ENCODE measurements at places on chromosomes 12 and 14. TPM values are rescaled to one million over a fixed set of nuclear protein-coding genes. Genes with fewer than 3 reads are reported as not detected.

- DNase-seq = no peak
Observed at GRCh38 chr12:120588948-120589930, 8.0 kb upstream of the POP5 start.

GRCh38 chr14:103160321-103161053 is 37.2 kb downstream of the TNFAIP2 start:
- no peak for DNase-seq

DNA sequence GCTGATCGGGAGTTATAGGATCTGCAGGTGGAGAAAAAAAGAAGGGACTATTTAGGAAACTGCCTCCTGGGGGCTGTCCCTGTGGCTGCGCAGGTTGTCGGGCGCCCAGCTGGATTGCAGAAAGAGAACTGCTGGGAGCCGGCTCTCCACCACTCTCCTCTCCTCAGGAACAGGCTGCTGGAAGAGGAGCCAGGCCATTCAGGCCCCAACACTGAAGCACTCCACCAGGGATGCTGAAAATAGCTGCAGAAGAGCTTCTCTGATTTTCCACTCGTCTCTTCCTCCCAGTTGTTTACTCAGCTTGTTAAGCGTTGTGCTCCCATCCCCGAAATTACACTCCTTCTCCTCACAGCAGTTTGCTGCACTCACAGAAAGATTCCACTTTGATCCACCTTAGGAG is 347.3 kb downstream of the GLT1D1 start:
- DNase-seq = no peak

DNA sequence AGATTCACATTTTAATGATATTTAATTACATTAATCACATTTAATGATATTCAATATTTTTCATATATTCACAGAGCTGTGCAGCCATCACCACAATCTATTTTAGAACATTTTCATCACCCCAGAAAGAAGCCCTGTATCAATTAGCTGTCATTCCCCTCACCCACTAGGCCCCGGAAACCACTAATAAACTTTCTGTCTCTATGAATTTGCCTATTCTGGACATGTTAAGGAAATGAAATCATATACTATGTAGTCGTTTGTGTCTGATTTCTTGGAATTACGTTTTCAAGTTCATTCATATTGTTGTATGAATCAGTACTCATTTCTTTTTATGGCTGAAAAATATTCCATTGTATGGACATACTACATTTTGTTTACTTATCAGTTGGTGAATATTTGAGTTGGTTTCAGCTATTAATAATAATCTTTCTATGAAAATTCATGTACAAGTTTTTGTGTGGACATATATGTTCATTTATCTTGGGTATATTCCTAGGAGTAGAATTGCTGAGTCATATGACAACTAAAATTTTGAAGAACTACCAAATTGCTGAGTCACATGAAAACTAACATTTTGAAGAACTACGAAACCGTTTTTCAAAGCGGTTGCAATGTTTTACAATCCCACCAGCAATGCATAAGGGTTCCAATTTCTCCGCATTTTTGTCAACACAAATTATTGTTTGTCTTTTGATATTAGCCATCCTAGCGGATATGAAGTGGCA is 11.7 kb upstream of the OTOGL start:
- DNase-seq = no peak

DNA sequence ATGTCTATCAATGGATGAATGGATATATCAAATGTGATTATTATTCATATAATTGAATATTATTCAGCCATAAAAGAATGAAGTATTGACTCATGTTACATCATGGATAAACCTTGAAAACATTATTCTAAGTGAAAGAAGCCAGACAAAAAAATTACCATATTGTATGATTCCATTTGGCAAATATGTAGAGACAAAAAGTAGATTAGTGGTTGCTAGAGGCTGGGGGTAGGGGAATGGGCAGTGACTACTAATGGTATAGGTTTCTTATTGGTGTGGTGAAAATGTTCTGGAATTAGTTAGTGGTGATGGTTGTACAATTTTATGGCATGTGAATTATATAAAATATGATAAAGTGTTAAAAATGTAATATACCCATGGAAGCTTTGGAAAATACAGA is 31.8 kb upstream of the GNS start:
- no peak for DNase-seq

DNA sequence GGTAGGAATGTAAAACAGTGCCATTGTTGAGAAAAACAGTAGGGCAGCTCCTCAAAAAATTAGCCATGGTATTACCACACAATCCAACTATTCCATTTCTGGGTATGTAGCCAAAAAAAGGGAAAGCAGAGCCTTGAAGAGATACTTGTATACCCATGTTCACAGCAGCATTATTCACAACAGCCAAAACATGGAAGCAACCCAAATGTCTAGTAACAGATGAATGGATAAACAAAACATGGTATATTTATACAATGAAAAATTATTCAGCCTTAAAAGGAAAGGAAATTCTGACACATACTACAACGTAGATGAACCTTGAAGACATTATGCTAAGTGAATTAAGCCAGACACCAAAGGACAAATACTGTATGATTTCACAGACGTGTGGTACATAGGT is 67.6 kb upstream of the GNG2 start:
- no peak for DNase-seq

DNA sequence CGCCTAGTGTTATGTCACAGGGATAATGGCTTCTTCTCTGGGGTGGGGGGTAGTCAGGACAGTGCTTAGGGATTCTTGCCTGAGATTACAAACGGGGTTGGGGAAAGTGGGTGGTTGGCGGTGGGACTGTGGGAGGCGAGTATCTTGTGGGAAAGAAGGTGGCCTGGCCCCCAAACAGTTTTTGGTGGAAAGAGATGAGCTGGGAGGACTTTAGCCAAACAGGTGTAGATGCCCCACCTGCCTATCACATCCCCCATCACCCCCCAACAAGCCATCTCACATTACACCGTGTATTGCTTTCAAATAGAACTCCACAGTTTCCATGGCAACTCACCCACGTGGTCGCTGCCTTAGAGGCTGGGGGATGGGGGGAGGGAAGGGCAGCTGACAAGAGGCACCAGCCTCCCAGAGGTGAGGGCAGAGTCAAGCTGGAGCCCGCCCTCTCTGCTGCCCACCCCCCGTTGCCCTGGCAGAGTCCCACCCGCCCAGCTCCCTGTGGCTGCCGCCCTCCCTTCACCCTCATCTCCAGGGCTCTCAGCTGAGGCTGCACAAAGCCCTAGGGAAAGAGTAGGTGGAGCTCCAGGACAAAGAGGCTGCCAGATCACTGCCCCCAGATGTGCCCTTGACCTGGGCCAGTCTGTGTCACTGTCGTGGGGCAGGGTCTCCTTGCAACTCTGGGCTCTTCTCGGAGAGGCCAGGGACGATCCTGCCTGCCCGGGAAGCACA is 98.3 kb downstream of the LRRC74A start:
- DNase-seq = no peak

- no peak for DNase-seq
Observed at GRCh38 chr12:27095346-27095745, 13.0 kb upstream of the C12orf71 start.

DNA sequence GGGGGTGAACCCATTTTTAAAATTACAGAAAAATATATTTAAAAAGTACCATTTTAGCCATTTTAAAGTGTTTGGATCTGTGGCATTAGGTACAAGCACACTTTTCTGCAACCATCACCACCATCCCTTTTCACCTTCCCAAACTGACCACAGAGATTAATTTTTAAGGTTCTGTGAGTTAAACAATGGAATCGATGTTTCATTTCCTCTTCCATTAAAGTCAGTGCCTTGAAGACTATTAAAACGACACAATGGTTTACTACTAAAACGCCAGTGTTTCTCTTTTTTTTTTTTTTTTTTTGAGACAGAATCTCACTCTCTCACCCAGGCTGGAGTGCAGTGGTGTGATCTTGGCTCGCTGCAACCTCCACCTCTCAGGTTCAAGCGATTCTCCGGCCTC is 78.1 kb upstream of the GPR68 start:
- no peak for DNase-seq

GRCh38 chr14:100994082-100994481 is 90.6 kb upstream of the RTL1 start:
- no peak for DNase-seq

DNA sequence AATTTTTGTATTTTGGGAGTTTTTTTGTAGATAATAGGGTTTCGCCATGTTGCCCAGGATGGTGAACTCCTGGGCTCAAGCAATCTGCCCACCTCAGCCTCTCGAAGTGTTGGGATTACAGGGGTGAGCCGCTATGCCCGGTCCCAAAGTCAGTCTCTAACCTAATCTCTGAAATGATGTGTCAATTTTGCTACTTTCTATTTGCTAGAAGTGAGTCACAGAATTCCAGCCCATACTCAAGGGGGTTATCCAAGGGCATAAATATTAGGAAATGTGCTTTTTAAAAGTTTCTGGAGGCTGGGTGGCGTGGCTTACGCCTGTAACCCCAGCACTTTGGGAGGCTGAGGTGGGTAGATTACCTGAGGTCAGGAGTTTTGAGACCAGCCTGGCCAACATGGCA is 40.5 kb downstream of the RESF1 start:
- DNase-seq = no peak

DNA sequence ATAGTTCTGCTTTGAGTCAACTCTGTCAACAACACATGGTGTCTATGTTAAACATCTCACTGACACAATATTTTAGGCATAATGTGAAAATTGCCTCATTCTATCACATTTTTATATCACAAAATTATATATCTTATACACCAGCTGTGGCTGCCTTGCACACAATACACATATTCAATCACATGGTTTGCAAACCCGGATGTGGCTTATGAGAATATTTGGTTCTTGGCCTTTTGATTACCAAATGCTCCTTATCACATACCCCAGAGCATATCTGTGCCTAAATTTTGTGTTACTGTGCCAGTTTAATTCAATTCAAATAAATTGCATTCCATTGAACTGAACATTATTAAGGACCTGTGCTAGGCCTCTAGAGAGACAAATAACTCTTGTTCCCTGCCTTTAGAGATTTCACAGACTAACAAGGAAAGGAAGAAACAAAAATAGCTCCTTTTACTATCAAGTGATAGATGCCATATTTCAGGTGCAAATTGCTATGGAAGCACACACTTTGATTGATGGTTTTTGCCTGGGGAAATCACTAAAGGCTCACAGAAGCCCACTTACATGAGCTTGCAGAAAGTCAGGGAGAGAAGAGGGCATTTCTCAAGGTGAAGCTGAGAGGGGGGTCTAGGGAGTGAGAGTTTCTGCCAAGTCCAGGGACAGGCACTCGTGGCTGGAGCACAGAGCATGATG is 63.4 kb downstream of the PPP1R36 start:
- DNase-seq = no peak

- DNase-seq = no peak
Observed at GRCh38 chr12:108335349-108336119, 3.6 kb downstream of the CMKLR1 start.

DNA sequence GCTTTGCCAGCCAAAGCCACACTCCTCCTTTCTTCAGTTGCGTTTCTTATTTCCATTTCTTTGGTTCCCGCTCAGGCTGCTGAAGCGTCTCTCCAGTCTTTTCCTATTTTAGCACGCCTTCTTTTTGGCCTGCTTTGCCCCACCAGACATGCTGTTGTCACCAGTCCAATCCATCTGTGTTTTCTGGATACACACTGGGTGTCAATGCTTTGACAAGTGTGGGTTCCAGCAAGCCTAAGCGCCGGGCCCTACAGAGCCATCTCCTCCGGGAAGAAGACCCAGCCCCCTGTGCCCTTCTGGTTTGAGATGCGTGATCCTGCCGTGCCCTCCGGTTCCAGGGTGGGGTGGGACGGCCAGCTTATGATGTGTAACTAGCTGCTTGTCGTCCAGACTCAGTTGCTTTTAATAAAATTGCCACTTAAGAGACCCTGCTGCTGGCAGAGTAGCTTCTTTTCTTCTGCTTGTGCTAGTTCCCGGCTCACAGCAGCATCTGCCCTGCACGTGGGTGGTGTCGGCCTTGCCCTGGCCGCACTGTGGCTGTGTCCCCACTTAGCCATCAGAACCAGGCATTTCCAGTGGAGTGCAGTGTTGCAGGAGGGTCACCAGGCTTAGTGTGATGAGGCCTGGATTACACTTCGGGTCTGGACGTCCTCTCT is 29.7 kb downstream of the EML1 start:
- DNase-seq = no peak

DNA sequence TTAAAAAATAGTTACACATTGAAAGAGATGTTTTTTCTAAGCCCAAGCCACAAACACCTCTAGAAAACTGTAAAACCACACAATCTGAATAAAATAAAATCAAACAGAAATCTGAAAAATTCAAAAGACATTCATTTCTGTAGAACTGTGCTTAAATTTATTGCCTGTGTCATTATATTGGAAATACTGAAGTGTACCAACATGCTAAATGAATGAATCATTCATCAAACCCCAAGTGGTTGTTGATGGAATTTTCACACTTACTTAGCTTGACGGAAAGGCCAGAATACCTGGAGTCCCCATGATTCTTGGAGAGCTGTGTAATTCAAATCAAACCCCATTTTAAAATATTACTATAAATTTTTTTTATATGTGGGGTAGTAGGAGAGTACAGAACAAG is 2.7 kb downstream of the KITLG start:
- DNase-seq = no peak

GRCh38 chr12:52907092-52907810 is 2.4 kb upstream of the KRT8 start:
- DNase-seq = no peak

- no peak for DNase-seq
Observed at GRCh38 chr14:32007755-32008362, 69.2 kb upstream of the ARHGAP5 start.

GRCh38 chr14:90846511-90846910 is 30.3 kb upstream of the TTC7B start:
- no peak for DNase-seq

DNA sequence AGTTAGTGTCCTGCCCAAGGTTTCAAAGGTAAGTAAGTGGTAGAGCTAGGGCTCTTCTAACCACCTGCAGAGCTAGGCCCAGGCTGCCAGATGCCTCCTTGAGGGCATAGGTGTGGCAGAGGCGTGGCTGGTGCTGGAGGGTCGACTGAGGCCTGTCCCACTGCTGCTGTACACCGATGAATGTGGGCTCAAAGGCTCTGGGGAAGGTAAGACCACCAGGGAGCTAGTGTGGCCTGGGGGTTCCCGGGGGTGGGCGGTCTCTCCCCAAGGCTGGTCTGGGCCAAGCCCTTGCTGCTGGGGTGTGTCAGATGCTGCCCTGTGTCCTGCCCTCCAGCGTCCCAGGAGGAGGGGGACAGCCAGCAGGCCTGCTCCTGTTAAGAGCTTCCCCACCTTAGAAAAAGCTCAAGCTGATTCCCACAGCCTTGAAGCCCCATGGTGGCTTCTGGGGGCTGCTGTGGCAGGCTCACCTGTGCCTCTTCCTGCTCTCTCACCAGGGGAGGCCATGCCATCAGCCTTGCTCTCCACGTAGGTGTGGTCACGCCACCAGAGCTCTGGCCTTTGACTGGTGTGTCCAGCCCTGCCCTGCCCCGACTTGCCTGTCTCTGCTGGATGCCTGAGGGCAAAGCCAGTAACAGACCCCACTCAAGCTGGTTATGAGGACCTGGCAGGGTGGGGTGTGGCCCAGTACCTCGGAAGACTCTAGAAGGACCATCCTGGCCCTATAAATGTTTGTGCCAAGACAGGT is 36.8 kb downstream of the SH2B3 start:
- DNase-seq = no peak

GRCh38 chr12:116354950-116355783 is 77.7 kb upstream of the MED13L start:
- no peak for DNase-seq

GRCh38 chr12:84641940-84642545 is 270.6 kb downstream of the SLC6A15 start:
- no peak for DNase-seq

Gene FGD6
- polyA plus RNA-seq = 9.9 TPM

Gene ACSM4
- not detected for polyA plus RNA-seq

Gene MTRFR
- 22.0 TPM for polyA plus RNA-seq

Gene PRIMA1
- polyA plus RNA-seq = 1.1 TPM

Gene EIF2S3B
- 8.7 TPM for polyA plus RNA-seq

Gene GYS2
- 0.08 TPM for polyA plus RNA-seq

Gene TMEM253
- polyA plus RNA-seq = 1.0 TPM

Gene SLC38A4
- 29.6 TPM for polyA plus RNA-seq

All from right renal cortex interstitium (tissue), 3 donors.